ENCODE measurements at places on chromosomes 7 and 10.

DNA sequence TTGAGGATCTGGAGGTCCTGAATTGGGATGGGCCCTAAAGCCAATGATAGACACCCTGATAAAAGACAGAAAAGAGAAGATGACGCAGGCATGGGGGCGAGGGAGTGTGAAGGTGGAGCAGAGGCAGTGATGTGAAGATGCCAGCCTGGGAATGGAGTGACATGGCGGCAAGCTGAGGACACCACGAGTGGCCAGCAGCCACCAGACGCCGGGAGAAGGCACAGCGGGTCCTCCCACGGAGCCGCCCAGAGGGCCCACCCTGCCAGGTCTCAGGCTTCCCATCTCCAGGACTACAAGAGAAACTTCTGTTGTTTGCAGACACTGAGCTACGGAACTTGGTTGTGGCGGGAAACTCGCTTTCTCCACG lies 44.9 kb downstream of the DPYSL4 start:
- no peak for DNase-seq

- no peak for DNase-seq
Observed at GRCh38 chr10:63430091-63430998, 35.4 kb downstream of the JMJD1C start.

- no peak for DNase-seq
Observed at GRCh38 chr10:130491011-130491692, 355.0 kb downstream of the GLRX3 start.

- peak; percentile 64 for DNase-seq
Observed at GRCh38 chr7:93219868-93220267, 6.4 kb downstream of the HEPACAM2 start.

- no peak for DNase-seq
Observed at GRCh38 chr10:89973326-89973725, 271.9 kb downstream of the KIF20B start.

Measured in hematopoietic multipotent progenitor cell treated with erythropoietin and hydrocortisone succinate and interleukin-3 and kit ligand, for 17 days (in vitro differentiated cells).